ENCODE measurements at places on chromosomes 13 and 19.

- DNase-seq, result no peak
Observed at GRCh38 chr13:106887686-106888085, 319.7 kb upstream of the ARGLU1 start.

- no peak for DNase-seq
Observed at GRCh38 chr19:12111176-12111575, 29.0 kb downstream of the ZNF20 start.

GRCh38 chr19:38543807-38544568, 73.8 kb downstream of the MAP4K1 start:
- DNase-seq, result peak; percentile 79

- peak; percentile 3 for DNase-seq
Observed at GRCh38 chr13:82688400-82688994, 1193.8 kb downstream of the SLITRK1 start.

DNA sequence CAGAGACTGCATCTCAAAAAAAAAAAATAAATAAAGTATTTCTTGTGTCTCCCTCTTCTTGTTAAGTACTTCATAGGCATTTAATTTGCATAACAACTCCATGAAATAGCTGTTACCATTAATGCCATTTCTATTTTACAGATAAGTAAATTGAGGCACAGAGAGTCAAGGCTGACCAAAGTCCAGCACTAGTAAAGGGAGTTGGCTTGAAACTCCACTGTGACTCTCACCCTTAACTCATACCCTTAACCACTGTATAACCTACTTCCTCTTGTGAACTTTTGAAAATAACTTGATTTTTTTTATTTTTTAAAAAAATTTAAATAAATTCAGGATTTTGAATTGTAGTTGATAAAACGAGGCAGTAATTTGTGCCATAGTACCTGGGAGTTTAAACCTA, 6.0 kb downstream of the GPATCH1 start:
- DNase-seq, result no peak
